ENCODE measurements at places on chromosomes 4 and X.
A peak's percentile ranks its signal among the peaks of the same experiment; 100 is the strongest.

DNA sequence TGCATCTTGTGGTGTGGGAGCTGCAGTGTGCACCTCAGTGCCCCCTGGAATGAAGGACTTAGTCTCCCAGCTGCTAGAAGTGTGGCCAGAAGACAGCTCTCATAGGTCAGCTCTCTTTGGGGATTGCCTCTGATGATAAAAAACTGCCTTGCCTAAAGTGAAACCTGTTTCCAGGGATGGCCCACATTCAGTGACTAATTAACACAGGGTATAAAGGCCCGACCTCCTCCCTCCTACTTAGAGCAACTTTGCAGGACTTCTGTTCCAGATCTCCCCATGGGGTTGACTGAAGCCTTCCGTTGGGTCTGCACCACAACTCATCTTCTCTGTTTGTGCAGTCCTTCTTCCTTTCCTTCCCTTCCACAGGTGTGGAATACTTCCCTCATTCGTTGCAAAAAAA lies 53.2 kb downstream of the SPINK2 start:
- DNase-seq = no peak

DNA sequence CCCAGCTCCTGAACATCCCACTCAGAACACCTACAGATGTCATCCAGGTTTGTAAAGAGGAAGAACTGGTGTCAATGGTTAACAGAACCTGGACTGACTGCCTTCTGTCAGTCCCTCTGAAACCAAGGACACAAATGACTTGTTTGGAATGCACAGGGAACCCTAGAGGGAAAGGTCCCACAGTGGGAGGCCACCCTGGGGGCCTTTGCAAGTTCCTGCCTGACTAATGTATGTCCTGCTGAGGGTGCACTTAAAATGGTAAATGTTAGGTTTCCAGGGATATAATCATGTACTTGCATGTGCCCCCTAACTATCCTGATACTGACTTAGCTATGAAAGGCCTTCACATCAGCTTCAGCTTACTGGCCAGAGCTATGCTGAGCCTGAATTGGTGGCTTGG lies 15.0 kb upstream of the XAGE2 start:
- no peak for DNase-seq

DNA sequence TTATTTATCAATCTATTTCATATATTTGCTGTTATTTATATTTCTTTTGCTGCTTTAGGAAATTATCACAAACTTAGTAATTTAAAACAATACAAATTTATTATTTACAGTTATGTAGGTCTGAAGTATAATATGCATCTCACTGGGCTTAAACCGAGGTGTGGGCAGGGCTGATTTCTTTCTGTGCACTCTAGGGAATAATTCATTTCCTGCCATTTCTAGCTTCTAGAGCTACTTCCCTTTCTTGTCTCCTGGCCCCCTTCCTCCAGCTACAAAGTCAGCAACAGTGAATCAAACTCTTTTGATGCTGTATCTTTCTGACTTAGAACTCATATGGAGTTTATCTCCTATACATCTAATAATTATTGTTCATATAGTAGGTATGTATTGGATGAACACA lies 303.5 kb upstream of the ARSJ start:
- DNase-seq = no peak

DNA sequence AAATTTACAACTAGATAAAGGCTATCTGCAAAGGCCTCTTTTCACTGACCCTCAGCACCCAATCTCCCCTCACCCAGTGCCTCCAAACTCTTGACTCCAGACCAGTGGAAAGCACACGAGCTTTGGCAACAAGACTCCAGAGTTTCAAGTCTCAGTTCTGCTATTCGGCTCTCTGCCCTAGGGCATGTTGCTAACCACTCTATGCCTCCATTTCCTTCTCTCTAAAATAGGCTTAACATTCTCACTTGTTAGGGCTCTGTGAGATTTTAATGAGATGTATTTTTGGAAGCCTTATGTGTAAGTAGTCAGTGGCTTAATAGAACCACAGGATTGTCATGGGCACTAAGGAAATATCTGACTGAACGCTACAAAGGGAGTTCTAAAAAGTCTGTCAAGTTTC lies 116.5 kb upstream of the IQCM start:
- no peak for DNase-seq

DNA sequence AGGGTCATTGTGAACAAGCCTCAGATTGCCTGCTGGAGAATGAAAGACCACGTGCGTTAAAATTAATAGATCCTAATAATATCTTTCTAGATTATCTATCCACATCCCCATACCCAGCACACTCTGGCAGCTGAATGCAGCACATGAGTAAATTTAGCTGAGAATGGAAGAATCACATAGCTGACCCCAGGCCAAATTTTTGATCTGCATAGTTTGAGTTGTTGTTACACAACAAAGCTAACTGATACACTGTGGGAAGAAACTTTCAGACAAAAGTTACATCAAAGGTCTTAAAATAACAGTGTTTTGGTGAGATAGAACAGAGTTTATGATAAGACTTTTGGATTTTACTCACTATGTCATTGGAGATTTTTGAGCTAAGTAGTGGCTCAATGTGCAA lies 72.4 kb upstream of the ANXA10 start:
- no peak for DNase-seq

DNA sequence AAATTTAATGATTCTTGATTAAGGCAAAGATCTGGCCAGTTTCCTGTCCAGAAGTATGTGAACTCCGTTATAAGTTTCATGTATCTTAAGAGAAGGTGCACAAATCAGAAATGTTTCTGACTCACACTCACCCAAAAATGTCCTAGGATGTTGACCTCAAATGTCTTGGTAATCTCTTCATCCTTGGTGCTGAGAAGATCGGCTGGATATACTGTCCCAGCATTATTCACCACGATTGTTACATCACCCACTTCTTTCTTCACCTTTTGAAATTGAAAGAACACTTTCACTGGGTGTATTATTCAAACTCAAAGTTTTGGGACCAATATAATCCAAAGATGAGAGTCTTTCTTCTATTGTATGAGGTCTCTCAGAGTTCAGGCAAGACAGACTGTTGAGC lies 5.7 kb downstream of the HSD17B13 start:
- DNase-seq = no peak

DNA sequence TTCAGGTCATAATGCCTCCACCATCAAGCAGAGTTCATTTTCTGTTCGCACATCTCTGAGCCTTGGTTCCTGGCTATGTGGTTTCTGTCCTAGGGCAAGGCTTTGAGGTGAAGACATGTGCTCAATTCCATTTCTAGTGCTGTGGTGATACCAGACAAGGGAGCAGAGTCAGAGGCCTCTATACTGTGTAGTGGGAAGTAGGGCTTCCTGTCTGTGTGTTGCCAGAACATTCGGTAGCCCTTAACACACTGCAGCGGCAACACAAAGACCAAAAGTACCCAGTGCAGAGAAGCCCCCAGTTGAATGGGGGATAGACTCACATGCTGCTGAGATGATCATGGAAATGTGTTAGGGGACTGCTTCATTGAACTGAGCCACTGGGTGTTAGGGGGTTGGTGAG lies 56.4 kb downstream of the STARD8 start:
- no peak for DNase-seq

DNA sequence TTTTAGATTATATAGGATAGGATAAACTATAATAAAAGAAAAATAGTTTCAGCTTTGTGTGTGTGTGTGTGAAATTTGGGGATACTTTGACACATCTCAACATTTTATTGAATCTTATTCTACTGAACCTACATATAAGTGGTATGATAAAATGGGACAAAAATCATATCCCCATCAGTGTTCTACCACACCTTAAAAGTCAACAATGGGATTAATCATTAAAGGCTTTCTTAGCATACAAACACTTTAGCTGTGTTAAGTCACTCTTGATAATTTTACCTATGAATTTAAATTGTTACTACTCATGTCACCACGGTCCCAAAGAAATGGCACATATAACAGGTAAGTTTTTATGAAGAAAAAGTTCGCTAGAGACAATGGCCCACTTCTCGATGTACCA lies 37.7 kb upstream of the LRBA start:
- no peak for DNase-seq

- no peak for DNase-seq
These were observed 246.7 kb downstream of the PALLD start for GRCh38 chr4:168743601-168744000.

- DNase-seq = no peak
These were observed 834 bp downstream of the NHS start for GRCh38 chrX:17375637-17376430.

DNA sequence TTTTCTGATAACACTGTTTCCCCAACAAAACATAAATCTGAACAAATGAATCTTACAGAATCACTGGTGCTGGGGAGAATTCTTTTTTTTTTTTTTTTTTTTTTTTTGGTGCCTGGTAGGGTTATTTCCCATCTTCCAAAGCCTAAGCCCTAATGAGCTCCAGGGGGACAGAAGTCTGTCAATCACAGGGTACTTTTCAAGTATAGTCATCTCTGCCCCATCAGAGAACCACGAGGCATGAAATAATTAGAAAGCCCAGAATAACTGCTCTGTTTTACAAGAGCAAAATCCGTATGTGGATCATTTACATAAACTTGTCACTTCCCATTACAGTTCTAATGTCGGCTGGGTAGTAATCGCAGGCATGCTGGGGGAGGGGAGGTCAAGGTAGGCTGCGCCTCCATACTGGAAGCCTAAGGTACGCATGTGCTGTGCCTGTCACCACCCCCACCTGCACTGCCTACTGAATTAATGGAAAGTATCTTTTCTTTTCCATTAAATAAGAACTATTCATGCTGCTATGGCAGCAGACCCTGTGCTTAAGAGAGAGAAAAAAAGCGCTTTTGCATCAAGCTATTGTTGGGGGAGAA lies 164.7 kb upstream of the LEF1 start:
- DNase-seq = no peak

- DNase-seq = no peak
These were observed 88.7 kb downstream of the SLC16A2 start for GRCh38 chrX:74509989-74510388.

- DNase-seq = no peak
These were observed 147.8 kb downstream of the GRIA3 start for GRCh38 chrX:123331859-123332258.

DNA sequence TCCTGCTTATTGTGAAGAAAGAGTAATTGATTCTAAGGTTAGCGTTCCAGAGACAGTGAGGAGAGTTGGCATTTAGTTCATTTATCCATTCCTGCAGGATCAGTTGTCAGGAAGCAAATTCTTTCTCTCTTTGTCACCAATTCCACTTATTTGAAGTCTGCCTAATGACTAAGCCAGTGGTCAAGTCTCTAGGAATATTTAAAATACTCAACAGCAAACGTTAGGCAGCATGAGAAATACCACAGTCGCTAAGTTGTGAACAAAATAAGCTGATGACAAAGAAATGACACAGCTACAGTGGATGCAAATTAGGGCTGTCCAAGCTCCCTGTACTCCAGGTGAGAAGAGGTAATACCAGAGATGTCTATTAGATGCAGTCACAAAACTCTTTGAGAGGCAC lies 6.6 kb upstream of the MAGEB17 start:
- no peak for DNase-seq

DNA sequence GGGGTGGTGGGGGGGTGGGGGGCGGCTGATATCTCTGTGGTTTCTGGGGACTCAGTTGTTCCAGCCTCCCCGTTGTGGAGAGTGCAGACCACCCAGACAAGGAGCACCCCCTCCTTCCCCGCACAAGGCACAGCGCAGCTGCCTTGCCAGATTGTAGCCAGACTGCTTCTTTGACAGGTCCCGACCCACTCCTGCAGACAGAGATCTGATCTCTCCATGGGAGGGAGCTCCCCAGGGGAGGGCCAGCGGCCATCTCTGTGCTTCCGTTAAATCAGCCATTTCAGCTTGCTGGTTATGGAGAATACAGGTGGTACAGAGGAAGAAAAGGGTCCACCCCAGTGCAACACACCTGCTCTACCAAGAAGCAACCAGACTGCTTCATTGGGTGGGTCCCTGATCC lies 80.8 kb downstream of the FGF16 start:
- no peak for DNase-seq

GRCh38 chr4:40122941-40123340 lies 66.3 kb downstream of the N4BP2 start:
- DNase-seq = no peak

- no peak for DNase-seq
These were observed 254.2 kb downstream of the ADAMTS3 start for GRCh38 chr4:72314869-72315268.

GRCh38 chr4:21757248-21757647 lies 191.3 kb downstream of the KCNIP4 start:
- no peak for DNase-seq

GRCh38 chr4:94011190-94011589 lies 182.6 kb downstream of the ATOH1 start:
- DNase-seq = no peak

- DNase-seq = no peak
These were observed 56.7 kb downstream of the NAF1 start for GRCh38 chr4:163109967-163110366.

- no peak for DNase-seq
These were observed 47.3 kb downstream of the STIM2 start for GRCh38 chr4:26907731-26908599.

DNA sequence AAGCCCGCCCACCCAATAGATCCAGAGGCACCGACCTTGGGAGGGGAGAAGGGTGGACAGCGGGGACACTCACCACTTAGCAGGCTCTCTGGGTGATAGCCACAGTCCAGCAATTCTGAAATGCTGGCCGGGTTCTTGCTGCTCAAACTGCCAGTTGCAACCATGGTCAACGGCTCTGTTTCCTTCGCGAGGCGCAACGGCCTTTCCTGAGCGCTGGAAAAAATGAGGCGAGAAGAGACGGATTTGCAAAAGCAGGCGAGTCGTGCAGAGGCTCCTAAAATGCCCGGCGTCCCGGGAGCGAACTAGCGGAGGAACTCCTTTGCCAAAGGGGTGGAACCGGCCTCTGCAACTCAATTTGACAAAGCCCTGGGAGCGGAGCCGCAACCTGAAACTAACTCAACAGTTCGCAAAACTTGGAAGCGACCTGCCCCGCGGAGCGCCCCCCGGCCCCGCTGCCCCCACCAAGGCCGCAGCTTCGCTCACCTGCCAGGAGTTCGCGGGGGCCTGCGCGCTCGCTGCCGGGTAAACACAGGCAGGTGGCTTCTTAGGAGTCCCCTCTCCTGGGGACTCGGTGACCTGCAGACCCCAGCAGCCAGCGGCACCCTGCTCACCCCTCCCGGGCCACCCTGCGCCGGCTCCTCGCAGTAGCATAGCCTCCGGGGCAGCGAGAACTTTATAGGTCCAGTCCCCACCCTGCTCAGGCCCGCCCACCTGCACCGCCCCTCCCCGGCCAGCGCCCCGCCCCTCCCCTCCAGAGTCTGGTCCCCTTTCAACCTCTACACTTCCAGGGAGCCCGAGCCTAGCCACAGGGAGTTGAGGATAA lies at the start of gene DDIT4L:
Gene DDIT4L (minus strand): TSS at position 649 of the 823 bp plus-strand sequence. CDS start 485 bp downstream, at position 164.
- peak; percentile 61 for DNase-seq

GRCh38 chr4:181775298-181775697 lies 467.9 kb upstream of the TENM3 start:
- DNase-seq = no peak

GRCh38 chr4:188683571-188683970 lies 544.3 kb downstream of the TRIML1 start:
- no peak for DNase-seq

DNA sequence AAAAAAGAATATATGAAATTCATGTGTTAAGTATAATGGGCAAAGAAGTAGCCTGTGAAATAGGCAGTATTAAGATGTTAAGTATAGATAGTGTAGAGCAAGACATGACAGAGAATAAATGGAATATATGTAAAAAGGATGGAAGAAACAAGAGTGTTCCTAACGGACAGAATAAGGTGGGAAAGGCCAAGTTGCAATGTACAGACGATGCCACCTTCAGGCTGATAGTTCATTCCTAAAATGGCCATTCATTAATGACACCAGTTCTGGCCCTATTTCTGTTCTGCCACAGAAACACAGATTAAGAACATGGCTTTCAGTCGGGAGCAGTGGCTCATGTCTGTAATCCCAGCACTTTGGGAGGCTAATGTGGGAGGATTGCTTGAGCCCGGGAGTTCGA lies 4.4 kb upstream of the FAM184B start:
- no peak for DNase-seq
